Nephron progenitor cell (in vitro differentiated cells): ENCODE measurements at places on chromosomes 4 and X.

DNA sequence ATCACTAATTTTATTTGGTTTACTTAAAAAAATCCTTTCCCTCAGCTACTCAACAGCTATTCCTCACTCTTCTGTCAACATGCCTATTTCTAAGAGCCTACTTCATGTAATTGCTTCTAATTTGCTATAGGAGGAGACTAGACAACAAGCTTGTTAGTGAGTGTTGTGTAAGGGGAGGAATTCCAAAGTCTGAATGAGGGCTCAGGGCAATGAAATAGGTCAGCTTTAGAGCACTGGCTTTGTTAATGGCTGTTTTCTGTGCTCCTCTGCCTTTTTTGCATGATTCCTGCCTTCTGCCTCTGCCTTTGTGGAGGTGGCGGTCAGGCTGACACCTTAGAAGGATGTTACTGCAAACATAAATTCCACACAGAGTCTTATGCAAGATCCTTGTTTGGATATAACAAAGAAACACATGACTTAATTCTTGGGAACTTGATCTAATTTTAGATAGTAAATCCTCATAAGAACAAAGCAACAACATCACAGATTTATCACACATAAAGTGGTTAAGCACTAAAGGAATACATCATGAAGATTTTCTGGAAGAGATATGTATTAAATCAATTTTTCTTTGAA, 15.0 kb upstream of the PAGE1 start:
- no peak for DNase-seq

DNA sequence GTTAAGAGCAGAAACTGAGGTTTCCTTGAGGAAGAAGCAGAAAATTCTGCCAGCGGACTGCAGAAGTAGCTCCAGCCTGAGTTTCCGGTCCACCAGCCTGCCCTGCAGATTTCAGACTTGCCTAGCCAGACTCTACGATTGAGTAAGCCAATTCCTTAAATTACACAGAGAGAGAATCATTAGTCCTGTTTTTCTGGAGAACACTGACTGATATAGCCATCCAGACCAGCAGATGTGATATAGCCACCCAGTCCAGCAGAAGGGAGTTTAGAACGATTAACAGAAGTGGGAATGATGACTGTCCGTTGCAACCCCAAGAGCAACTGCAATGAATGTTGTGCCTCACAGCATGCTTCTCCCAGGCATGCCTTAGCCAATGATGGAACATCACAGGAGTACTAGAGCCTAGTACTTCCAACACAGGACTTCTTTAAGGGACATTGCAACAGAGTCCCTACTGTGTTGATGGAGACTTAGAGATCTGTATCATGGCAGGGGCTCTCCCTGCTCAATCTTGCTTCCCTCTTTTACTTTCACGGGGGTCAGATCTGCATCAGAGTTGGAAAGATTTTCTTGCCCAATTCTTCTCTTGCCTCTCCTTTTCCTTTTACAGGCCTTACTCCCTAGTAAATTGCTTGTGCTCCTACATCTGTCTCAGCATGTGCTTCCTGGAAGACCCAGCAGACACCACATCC, 264.6 kb upstream of the CLNK start:
- no peak for DNase-seq

DNA sequence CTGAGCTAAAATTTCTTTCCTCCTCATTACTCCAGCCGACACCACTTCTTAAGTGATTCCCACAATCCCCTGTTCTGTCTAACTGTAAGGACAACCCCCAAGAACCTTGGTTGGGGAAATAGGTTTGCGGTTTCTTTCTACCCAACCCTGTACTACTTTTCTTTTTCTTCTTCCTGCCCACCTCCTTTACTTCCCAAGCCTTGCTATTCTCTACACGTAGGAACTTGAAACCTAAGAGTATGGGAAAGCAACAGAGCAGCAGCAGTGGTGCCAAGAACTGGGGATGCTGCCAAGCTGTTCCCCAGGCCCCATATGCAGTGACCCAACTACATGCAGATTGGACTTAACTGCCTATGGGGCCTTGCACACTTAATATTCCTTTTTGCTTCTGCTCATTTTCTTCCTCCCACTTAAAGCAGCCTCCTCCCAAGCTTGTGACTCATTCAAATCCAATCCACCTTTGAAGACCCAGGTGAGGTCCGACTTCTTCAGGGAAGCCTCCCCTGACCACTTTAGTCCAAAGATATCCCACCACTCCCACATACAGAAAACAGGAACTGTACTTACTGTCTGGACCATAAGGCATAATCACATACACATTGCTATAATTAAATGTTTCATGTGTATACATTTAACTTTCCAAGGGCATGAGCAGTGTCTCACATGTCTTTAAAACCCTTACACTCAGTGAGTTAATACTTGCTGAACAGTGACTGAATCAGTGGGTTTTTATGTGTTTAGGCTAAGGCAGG, 1.7 kb downstream of the FAM120C start:
- no peak for DNase-seq

- no peak for DNase-seq
Measured at GRCh38 chr4:18980516-18981233, 959.1 kb upstream of the LCORL start.

DNA sequence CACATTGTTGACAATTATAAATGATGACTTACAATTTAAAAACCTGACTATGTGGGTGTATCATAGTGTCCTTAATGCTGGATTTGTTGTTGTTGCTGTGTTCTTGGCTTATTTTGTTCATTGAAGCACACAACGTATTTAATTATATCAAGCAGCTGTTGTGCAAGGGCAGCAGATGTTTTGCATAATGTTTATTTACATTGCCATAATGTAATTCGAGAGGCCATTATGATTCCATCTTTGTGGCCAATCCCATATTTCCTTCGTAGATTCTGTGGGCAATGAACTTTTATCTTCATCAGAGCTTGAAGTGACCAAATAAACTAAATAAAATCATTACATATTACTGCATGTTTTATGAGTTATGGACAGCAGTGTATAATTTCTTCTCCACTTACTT, 422.6 kb upstream of the GALNTL6 start:
- no peak for DNase-seq

GRCh38 chrX:138006180-138006579, 440.3 kb downstream of the ZIC3 start:
- no peak for DNase-seq

- DNase-seq = no peak
Measured at GRCh38 chr4:138405934-138406567, 163.9 kb upstream of the SLC7A11 start.

DNA sequence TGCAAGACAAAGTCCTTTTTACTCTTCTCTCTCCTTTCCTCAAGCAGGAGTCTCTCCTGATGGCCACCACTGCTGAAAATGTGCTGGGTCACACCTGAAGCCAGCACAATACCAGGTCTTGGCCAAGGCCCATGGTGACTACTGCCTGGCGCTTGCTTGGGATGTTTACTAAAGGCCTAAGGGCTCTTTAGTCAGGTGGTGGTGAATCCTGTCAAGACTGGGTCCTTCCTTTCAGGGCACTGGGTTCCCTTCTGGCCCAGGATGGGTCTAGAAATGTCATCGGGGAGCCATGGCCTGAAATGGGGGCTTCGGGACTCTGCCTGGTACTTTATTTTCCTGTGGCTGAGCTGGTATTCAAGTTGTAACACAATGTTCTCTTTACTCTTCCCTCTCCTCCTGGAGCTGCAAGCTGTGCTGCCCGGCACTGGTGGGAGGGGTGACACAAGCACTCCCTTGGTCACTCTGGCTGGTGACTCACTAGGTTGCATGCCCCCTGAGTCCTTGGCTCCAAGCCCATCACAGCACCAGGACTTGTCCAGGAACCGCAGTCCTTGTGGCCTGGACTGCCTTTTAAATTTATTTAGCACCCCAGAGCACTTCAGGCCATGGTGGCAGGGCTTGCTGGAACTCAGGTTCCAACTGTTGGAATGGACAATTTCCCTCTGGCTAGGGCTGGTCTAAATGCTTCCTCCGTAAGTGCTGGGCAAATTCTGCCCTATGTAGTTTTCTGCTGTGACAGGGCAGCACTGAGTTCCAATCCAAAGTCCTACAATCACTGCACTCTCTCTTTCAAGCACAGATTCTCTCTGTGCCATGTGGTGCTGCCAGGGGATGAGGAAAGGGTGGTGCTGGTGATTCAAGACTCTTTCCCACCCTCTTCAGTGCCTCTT, 11.3 kb downstream of the ARL13A start:
- no peak for DNase-seq

GRCh38 chr4:159178979-159179969, 76.4 kb downstream of the RAPGEF2 start:
- DNase-seq = no peak

DNA sequence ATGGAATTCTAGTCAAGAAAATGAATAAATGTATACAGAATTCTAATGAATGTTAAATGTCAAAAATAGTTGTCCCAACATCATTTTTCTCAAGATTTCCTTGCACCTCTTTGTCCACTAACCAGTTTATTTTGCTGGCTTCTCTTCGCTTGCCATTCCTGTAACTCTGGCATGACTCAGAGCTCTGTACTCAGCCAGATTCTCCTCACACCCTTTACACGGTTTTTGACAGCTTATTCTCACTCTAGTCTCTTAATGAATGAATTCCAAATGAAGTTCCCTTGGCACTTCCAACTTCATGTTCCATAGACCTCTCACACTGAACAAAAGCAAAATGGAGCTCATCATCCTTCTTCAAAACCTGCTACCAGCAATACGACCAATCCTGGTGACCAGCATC, 419.3 kb upstream of the SLIT2 start:
- DNase-seq = no peak

DNA sequence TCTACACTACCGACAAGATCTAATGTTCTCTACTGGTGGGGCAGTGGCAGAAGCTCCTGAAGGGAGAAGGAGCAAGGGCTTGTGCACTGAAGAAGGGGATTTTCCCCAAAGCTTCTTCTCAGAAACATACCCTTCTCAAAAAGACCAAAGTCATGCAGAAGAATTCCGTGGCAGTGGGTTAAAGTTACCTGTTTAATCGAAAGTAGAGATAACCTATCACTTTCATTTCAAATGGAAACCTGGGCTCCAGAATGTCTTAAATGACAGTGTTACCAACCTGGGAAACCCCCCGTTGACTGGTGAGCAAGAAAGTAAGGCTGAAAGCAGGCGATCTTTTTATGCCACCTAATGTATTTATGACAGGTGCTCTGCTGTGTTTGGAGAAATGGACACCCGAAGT, 92.5 kb upstream of the TEX13D start:
- no peak for DNase-seq

DNA sequence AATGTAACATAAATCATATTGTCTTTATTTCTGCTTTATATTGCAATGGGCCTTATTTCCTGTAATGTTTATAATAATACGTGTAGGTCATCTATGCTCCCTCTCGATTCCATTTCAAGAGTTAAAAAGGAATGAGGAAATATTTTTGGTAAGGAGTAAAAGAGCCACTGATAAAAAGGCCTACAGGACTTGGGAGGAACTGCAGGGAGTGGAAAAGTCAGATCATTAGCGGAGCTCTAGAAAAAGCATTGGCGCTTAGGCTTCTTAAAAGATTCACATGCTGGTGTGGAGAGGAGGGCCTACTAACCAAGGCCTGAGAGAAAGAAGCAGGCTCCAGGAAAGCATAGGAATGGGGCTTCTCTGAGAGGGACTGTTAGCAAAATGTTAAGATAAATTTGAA, 82.9 kb upstream of the PNPLA4 start:
- no peak for DNase-seq

DNA sequence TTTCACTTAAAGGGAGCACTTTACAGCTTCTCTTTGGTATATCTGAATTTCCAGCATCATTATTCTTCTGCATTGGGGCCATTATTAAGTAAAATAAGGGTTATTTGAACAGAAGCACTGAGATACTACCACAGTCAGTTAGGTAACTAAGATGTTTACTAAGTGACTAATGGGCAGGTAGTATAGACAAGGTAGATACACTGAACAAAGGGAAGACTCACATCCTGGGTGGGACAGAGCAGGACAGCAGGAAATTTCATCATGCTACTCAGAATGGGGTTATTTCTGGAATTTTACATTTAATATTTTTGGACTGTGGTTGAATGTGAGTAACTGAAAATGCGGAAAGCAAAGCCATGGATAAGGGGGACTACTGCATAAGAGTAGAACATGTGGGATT, 316.0 kb downstream of the CCSER1 start:
- DNase-seq = no peak

GRCh38 chr4:105230287-105230686, 83.6 kb downstream of the TET2 start:
- DNase-seq = no peak

DNA sequence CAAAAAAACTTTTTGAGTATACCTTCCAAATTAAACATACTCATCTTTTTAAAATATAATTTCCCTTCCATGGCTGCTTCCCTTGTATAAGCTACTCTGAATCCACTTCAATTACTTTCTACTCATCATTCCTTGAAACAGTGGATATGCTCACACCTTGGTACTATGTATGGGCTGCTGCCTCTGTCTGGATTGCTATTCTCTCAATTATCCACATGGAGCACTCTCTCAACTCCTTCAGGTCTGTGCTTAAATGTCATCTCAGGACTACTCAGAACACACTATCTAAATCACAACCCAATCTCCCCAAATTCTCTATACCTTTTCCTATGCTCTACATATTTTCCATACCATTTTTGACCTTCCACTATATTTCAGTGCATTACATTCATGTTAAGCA, 898.9 kb upstream of the EPHA5 start:
- no peak for DNase-seq

- no peak for DNase-seq
Measured at GRCh38 chr4:2303686-2304320, 41.9 kb upstream of the MXD4 start.

DNA sequence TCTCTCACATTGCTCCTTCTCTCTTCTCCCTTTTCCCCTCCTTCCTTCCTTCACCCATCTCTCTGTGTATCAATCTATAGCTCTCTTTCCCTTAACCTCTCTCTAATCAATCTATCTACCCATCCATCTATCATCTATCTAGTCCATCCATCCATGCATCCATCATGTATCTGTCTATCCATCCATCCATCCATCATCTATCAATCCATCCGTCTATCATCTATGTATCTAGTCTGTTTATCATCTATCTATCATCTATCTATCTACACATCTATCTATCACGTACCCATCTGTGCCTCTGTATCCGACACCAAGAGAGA, 307.5 kb downstream of the DHRSX start:
- no peak for DNase-seq

DNA sequence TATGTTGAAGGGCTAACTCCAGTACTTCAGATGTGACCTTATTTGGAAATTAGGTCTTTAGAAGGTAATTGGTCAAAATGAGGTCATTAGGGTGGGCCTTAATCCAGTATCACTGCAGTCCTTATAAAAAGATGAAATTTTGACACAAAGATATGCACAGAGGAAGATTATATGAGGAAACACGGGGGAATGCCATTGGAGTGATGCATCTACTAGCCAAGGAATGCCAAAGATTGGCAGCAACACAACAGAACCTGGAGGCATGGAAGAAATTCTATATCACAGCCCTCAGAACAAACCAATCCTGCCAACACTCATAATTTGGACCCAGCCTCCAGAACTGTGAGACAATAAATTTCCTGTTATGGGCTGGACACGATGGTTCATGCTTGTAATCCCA, 17.6 kb downstream of the TRIM61 start:
- DNase-seq = no peak

DNA sequence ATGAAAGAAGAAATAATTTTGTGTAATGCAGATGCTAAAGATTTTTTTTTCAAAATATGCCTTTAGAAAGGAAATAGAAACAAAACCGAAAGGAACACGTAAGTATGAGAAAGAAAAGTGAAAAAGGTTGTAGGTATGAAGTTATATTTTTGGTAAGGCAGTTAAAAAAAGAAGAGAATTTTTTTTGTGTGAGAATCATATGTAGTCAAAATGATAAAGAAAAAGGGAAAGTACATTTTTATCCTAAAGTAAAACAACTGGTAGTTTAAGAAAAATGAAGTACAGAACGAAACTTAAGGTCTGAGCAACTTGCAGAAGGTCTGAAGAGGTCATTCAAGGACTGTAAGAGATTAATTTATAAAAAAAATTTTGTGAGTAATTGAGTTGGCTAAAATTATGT, 164.0 kb upstream of the TRAM1L1 start:
- no peak for DNase-seq
